ENCODE measurements at places on chromosomes 6 and 20. TPM values are rescaled to one million over a fixed set of nuclear protein-coding genes. Genes with fewer than 3 reads are reported as not detected.

CASS4 gene
- total RNA-seq = 5.5 TPM

DNA sequence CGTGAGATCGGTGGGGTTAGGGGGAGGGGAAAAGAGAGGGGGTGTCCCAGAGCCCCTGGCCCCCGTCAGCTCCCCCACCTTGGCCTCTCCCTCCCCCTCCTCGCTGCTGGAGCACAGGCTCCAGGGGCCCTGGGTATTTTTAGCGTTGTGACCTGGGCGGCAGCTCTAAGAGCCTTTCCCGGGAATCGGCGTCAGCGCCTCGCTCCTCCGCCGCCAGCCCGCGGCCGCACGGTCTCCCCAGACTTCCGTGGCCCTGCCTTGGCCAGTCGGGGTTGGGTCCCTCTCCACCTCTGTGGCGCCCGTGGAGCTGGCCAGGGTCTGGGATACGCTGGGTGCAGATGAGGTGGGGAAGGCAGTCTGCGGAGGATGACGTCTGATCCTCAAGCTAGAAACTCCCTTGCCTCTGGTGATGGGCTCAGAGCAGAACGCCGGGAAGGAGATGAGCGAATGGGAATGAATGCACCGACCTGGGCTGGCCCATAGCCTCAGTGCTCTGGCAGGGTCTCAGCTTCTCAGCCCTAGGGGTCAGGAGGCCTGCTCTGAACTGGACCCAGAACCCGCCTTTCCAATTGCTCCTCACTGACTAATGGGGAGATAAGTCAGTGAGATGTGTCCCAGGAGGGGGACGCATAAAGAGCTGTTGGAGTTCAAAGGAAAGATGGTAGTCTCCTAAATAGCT lies 883 bp upstream of the DBNDD2 start:
- peak overlapping the region; percentile 67 for H3K27ac ChIP-seq
- H3K27me3 ChIP-seq = peaks cover 44% of the 10 kb centered on the region
- peaks cover 22% of the 10 kb centered on the region for H3K4me1 ChIP-seq

LRRN4 gene
- total RNA-seq = under 0.01 TPM

ZSCAN26 gene
- total RNA-seq = 24.6 TPM

CCDC170 gene
- total RNA-seq = 1.2 TPM

DNA sequence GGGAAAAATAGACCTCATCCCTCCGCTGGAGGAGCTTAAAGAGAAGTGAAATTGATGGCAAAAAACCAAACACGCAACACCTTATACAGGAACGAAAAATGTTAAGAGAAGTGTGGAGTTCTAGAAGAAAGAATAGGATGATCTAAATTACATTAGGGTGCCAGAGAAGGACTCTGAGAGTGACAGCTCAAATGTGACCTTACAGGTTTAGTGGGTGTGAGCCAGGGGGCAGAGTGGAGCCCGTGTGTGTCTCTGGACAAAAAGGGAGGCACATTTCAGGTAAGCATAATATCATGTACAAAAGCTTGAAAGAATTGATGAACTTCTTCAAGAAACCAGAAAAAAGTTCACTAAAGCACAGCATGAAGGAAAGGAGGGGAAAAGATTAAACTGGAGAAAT lies 20.8 kb downstream of the HLA-DRA start:
- no peaks in the 10 kb centered on the region for H3K36me3 ChIP-seq
- H3K27me3 ChIP-seq = peaks cover 14% of the 10 kb centered on the region
- no peaks in the 10 kb centered on the region for H3K4me1 ChIP-seq

DNA sequence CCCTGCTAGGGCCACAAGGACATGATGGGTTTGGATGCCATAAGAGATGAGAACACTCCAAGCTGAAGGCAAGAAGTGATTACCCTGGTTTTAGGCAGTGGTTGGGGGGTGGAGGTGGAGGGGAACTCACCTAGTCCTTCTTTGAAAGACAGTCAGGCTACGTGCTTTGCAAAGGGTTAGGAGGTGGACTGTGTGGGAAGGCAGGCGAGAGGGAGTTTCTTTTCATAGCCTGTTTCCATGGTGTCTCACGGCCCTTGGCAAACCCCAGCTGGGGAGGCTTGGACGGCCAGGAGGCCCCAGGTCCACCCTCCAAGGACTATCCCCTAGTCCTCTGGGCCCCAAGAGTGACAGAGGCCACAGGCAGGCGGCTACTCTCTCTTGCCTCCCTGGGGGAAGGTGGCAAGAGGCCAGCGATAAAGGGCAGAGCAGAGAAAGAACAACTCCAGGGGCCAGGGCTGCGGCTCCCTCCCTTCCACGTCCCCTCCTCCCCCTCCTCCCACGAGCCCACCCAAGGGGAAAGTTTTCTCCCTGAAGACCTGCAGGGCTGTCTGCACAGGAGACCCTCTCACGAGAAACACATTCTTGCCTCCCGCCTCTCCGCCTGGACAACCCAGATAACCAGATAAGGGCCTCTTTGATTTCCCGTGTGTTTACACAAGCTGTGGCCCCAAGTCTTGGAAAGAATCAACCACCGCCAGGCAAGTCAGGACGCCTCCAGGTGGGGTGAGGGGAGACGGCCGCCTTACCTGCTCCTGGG lies 74.4 kb downstream of the NOL4L start:
- peak overlapping the region; percentile 20 for H3K27ac ChIP-seq
- H3K27me3 ChIP-seq = no peaks in the 10 kb centered on the region
- DNase-seq = no peak
- H3K36me3 ChIP-seq = no peaks in the 10 kb centered on the region
- H3K4me3 ChIP-seq = no peak overlapping the region
- peaks cover 15% of the 10 kb centered on the region for H3K4me1 ChIP-seq
